H9 (cell line): ENCODE measurements at places on chromosomes 5 and 9.

DNA sequence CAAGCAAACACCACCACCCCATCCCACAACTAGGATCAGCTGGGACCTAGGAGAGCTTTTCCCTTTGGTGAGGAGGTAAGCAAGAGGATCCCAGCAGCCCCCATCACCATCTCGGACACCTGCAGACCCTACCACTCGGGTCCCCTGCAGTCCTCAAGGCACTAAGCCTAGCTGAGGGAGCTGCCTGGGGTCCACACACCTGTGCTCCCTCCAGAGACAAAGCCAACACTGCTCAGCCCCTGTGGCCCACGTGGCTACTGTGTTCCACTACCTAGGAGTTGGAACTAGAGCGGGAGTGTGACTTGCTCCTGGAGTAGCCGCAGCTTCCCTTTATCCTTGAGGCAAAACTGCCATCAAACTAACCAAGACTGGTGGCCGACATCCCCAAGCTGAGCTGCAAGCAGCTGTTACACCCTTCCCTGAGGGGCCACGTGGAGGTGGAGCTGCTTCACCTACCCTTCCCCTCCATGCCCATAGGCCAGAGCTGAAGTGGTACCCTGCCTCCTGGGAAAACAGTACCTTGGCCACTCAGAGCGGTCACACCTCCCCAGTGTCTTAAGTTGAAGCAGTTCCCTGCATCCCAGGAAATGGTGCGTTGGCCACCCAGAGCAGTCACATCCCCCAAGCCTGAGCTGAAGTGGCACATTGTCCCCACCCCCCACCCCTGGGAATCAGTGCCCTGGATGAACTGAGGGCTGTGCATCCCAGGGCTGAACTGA lies 205.5 kb downstream of the CACNA1B start:
- DNase-seq = no peak

- DNase-seq = no peak
Observed at GRCh38 chr5:41809128-41809527, 61.1 kb downstream of the OXCT1 start.

GRCh38 chr5:132076202-132076830 lies 2.7 kb downstream of the CSF2 start:
- DNase-seq = no peak

- no peak for DNase-seq
Observed at GRCh38 chr5:89534331-89534730, 651.3 kb upstream of the MEF2C start.

DNA sequence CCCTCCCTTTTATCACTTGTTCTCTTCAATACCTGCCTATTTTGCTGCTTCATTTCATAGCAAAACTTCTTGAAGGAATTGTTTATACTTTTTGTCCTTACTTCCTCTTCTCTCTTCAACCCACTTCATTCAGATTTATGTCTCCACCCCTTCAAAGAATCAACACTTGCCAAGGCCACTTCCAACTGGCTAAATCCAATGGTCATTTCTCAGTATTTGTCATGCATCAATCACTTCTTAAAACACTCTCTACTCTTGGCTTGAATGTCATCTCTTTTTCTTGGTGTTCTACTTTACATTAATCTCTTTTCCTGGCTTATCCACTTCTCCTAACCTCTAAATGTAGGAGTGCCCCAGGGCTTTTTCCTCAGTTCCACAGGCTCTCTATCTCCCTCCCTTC lies 8.3 kb upstream of the FCHO2 start:
- no peak for DNase-seq

GRCh38 chr5:107251151-107251550 lies 419.6 kb downstream of the EFNA5 start:
- DNase-seq = no peak

- DNase-seq = no peak
Observed at GRCh38 chr5:57416278-57416994, 66.2 kb downstream of the ACTBL2 start.

GRCh38 chr5:175544586-175544985 lies 66.2 kb downstream of the SFXN1 start:
- DNase-seq = no peak

GRCh38 chr5:136076881-136077445 lies 48.2 kb downstream of the TGFBI start:
- DNase-seq = no peak

DNA sequence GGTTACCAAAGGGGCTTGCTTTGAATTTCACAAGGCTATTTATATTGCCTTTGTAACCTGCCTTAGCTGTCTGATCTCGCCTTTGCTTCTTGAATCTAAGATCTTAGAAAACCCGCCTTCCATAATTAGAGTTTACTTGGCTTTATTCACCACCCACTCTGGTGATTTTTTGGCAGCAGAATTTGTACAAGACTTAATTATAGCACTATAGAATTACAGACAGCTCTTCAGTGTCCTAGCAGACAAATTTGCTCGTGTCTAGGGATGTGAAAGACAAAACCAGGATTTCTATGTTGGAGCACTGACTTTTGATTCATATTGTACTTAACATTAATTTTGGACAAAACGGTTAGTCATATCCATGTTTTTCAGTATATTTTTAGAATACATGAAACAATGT lies 306.6 kb downstream of the ADGRV1 start:
- DNase-seq = no peak
